Cortex of kidney (tissue), 1 donor: ENCODE measurements at places on chromosomes 5 and 9.

DNA sequence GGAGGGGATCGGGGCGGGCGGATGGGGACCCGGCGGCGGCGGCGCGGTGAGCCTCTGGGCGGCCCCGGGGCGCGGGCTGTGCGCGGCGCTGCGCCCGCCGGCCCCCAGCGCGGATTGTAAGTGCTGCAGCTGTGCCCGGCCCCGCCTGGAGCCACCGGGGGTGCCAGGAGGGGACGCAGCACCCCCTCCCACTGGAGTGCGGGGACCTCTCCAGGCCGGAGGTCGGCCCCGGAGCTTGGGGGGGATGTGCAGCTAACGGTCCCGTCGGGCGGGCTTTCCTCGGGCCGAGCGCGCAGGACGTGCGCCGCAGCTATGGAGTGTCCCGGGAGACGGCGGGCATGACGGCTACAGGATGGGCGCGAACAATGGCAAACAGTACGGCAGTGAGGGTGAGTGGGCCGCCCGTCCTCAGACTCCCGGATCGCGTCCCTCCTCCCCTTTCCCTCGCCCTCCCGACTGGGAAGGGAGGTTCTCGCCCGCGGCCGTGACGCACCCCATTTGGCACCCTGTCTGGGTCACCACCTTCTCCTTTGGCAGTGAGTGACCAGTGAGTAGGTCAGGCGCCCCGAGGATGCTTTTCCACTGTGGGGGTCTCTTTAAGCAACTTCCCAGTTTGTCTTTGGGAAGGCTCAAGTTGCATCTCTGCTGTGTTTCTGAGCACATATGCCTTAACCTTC lies 483 bp downstream of the FBXL7 start:
- DNase-seq, result no peak

GRCh38 chr9:76394960-76395252 lies 680 bp upstream of the RFK start:
- no peak for DNase-seq

DNA sequence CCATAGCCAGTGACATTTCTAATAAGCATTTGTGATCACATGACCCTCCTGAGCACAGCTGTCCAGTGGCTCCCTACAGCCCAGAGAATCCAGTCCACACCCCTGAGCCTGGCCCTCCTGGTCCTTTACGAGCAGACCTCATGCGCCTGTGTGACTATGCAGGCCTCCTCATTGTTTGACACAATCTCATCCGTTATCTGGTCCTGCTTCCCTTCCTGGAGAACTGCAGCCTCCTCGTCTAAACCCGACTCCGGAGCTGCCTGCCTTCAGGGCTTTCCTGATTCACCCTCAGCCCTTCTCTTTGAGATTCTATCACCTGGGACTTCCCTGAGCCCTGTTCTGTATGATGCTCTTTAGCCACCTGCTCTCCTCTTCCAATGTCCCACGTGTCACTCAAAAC lies 79.7 kb downstream of the GPR21 start:
- no peak for DNase-seq

- no peak for DNase-seq
Measured at GRCh38 chr5:19189176-19189575, 798.8 kb downstream of the CDH18 start.

DNA sequence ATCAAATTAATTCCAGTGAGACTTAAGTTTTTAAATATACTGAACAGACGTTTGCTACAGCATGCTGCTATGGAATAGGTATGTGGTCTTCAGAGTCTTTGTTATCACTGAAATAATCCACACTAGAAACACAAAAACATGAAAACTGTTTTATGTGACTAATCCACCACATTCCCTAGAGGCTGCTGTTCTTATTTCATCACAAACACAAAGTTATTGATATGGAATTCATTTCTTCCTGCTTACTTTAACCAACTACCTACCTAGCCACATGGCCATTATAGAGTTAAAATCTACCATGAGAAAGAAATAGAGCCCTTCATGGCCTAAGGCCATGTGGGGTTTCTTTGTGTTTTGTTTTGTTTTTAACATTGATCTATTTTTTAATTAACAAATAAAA lies 232.3 kb upstream of the PTGER4 start:
- no peak for DNase-seq

DNA sequence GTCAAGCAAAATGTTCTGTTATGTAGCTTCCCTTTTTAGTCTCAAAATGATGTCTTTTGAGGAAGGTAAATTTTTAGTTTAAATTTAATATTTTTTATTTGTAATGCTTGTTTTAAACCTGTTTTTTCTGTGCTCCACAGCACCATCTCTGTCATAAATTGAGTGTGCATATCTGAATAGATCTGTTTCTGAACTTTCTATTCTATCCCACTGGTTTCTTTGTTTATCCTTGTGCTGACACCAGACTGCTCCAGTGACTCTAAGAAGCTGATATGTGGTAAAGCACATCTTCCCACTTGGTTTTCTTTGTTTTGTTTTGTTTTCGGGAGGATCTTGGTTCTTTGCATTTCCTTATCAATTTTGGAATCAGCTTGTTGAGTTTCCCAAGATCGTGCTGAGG lies 7.1 kb upstream of the RNF145 start:
- no peak for DNase-seq

DNA sequence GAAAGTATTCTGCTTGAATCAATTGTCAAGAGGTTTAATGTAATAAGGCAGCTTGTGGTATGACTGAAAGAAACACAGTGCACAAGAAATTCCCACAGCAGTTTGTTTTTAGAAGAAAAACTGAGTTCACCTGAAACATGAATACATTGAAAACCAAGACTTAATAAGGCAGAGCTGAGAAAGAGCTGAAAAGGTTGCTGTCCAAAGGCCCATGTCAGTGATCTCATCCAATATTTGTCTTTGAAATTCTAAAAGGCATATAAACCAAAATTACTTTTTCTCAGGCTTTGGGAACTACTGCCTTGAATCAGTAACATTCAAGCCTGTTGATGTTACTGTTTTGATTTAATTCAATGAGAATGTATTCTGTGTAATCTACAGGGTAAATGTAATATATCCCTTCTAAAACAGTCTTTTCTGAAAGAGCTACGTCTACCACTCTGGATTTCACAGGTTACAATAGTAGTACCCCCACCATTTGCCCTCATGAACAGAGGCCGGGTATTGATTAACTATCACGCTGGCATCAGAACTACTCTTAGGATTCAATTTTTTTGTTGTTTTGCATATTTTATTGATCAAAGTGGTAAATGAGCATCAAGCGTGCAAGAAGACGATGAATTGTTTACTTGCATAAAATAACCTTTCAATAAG lies 57.8 kb downstream of the PPIC start:
- DNase-seq, result no peak

DNA sequence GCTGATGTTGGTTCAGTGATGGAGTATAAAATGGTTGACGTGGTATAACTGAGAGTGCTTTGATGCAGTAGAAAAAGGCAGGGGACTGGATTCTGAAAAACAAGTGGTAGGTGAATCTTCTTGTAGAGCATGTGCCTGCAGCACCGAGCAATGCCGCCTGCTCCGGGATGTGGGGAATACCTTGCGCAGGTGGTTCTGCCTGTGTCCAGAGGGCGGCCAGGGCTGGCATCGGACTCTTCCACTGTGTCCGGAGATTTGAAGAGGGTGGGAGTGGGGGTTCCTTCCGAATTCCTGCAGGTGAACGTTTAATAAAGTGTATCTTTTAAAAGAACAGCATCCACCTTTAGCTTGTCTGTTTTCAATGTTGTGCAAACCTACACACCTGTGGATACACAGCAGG lies 238.0 kb downstream of the FANCC start:
- DNase-seq, result no peak

- DNase-seq, result no peak
Measured at GRCh38 chr9:8284884-8285283, 485.3 kb upstream of the DMAC1 start.

GRCh38 chr5:6408627-6409446 lies 30.5 kb upstream of the MED10 start:
- no peak for DNase-seq

- DNase-seq, result no peak
Measured at GRCh38 chr9:82588301-82589180, 474.4 kb downstream of the RASEF start.

GRCh38 chr5:138303372-138303771 lies 28.2 kb downstream of the CDC25C start:
- no peak for DNase-seq

GRCh38 chr5:37448941-37449340 lies 69.8 kb downstream of the WDR70 start:
- no peak for DNase-seq
